ENCODE measurements at places on chromosomes 2 and 18.

- DNase-seq: no peak
These were observed 150.1 kb upstream of the RIOK3 start for GRCh38 chr18:23302851-23303527.

GRCh38 chr2:229127471-229127870 is 143.6 kb downstream of the PID1 start:
- no peak for DNase-seq

DNA sequence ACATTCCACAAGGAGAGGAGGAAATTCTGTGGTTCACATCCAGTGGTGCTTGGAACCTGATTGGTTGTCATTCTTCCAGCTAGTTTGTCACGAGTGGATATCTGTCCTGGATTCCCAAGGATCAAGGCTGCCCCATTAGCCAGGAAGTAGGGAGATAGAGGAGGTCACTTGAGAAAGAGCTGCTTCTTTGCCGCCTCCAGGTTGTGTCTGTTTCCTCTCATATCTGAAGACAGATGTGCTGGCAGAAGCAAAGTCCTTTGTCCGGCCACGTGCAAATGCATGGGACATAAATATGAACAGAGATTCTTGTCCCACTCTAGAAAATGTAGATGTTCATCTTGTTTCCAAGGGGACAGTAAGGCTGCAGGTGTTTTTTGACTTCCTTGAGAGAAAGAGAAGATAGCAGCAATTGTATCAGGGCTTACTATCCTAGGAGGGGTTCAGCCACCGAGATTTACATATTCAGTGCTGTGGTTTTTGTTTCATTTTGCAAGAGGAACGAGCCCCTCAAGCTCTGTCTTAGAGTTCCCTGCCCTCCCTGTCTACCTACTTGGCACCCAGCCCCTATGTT is 174.4 kb downstream of the RPIA start:
- DNase-seq: no peak

GRCh38 chr2:213159768-213160167 is 8.4 kb upstream of the IKZF2 start:
- no peak for DNase-seq

GRCh38 chr2:197800091-197800490 is 4.3 kb upstream of the PLCL1 start:
- DNase-seq: no peak

DNA sequence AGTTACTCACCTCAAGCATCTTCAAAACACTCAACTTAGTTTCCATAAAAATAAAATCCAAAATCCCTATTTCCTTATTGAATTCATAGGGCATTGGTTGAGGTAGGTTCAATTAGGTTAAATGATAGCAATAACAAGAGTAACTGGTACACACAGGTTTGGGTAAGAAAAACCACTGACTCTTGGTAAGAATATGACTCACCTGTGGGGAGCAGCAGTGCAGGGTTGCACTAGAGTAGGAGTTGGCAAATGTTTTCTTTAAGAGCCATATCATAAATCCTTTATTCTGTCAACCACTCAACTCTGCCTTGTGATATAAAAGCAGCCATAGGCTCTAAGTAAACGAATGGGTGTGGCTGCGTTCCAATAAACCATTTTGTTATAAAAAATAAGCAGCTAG is 71.4 kb upstream of the CDH20 start:
- DNase-seq: no peak

- no peak for DNase-seq
These were observed 111.4 kb downstream of the EIPR1 start for GRCh38 chr2:3265981-3266924.

DNA sequence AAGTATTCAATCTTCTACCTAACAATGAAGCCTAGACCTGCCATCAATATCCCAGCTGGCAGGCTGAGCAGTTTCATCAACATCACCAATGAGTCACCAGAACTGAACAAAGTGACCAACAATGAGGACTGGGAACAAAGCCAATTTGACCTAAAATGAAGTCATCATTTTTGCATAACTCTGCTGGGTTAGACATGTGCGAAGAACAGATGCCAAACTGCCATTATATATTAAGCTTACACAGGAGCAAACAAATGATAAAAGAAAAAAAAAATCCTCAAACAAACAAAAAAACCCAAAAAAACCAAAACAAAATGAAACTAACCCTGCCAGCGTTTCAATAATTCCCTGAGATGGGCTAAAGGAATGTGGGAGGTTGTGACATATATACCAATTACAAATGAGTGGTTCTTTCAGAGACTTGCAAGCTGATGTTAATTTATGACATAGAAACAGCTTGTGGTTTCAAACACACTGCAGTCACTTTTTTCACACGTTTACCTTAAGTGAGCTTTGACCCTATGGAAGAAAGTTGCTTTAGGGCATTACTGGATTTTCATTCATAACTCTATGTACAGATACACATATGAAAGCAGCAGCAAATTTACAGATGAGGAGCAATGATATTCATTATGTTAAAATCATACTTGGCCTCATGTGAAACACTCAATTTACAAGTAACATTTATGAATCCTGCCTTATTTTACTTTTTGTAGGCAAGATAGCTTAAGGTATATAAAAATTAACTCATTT is 56.9 kb upstream of the CCDC141 start:
- DNase-seq: no peak

DNA sequence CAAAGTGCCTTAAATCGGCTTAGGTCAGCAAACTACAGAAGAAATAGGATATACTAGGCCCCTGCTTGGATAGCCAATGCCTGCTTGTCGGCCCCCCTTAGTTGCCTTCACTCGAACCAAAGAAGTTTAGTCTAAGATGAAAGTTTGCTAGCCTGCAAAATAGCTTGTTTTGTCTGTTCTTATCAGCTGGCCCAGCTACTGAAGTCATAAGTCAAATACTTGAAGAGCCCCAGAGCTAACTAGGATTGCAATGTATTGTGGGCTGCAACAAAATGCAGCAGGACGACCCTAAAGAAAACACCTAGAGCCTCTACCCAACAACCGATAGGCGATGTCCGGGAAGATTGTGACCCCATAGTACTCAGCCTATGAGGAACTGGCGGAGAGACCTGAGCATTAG is 183.5 kb upstream of the HS6ST1 start:
- no peak for DNase-seq

GRCh38 chr2:100241236-100241635 is 81.1 kb downstream of the LONRF2 start:
- DNase-seq: no peak

GRCh38 chr2:206824993-206825392 is 59.6 kb downstream of the FASTKD2 start:
- DNase-seq: no peak

GRCh38 chr2:176129813-176130146 is 275 bp downstream of the HOXD8 start:
- no peak for DNase-seq

DNA sequence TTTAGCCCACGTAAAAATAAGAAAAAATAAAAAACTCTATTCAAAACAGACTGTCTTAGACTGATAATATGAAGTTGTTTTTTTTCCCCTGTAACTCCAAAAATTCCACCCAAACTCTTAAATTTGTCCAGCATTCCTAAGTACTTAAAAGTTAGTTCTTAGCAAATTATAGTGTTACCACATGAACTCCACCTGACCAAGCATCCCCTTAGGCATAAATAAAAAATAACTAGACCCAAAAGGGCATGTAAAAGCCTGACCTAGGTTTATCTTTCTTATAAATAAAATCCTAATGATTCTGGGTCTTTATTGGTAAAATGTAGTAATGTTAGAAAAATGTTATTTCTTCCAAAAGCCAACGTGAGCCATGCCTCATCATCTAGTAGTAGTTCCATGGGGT is 54.3 kb downstream of the TTC21B start:
- no peak for DNase-seq

GRCh38 chr2:64114063-64114911 is 29.9 kb downstream of the PELI1 start:
- DNase-seq: no peak

GRCh38 chr2:197071790-197072436 is 145.4 kb upstream of the PGAP1 start:
- DNase-seq: no peak

DNA sequence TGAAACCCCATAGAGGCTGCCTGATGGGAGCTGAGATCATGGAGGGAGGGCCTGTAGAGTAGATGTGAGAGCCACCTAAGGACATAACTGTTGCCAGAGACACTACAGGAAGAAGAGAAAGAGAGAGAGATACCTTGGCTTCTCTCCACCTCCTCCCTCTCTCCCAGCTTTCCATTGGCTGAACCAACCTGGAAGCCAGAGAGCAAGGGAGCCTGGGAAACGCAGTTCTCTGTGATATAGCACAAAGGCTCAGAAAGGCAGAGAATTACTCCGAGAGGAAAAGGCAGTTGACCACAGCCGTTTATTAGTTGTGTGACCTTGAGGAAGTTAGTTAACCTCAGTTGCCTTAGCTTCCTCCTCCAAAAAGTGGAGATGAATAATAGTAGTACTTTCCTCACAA is 37.7 kb upstream of the MAT2A start:
- peak; percentile 29 for DNase-seq

DNA sequence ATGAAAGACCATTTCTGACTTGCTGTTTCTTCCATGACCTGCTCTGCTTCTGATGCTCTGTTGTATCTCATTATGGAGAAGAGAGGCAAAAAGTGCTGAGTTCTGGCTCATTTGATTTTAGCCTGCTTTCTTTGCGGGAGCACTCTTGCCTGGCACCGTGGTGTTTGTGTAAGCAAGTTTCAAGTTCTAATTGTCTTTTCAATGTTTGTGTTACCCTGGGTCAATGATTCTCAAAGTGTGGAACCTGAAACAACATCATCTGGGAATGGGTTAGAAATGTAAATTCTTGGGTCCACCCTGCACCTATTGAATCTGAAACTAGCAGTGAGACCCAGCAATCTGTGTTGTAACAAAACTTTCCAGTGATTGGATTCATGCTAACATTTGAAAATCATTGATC is 85.5 kb upstream of the STON1 start:
- DNase-seq: no peak

GRCh38 chr18:9508446-9509025 is 33.2 kb downstream of the RALBP1 start:
- no peak for DNase-seq

GRCh38 chr2:136932700-136933099 is 167.4 kb downstream of the THSD7B start:
- DNase-seq: no peak

DNA sequence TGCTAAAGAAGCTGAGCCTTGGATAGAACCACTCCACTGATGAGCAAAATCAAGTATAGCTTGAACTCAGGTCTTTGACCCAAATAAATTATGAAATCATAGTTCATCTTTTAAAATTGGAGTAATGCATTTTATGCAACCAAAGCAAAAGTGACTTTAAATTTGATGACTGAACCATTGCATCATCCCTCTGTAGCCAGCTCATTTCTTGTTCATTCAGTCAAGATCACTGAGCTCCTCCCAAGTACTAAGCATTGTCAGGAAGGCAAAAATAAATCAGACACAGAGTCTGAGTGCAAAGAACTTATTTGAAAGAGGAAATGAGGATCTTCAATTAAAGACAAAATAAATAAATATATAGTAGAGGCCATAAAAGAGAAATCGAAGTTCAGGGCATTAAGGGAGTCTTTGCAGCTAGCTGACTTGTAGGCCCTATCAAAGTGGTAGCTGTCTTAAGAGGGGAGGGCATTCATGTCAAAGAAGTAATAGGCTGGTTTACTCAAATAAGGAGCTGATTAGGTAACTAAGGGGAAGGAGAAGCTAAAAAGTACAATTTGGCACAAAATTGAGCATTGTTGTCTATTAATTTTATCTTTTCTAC is 411.8 kb downstream of the MTX2 start:
- no peak for DNase-seq

GRCh38 chr18:39296293-39296888 is 1730.8 kb upstream of the CELF4 start:
- DNase-seq: no peak

GRCh38 chr2:1586251-1586922 is 157.9 kb downstream of the PXDN start:
- no peak for DNase-seq

GRCh38 chr18:57901825-57902589 is 98.9 kb upstream of the ATP8B1 start:
- DNase-seq: no peak

- no peak for DNase-seq
These were observed 4.9 kb downstream of the IRS1 start for GRCh38 chr2:226794751-226795171.

GRCh38 chr2:148303161-148303560 is 282.3 kb downstream of the MBD5 start:
- DNase-seq: no peak

- DNase-seq: no peak
These were observed 39.7 kb upstream of the CWC22 start for GRCh38 chr2:180046776-180047175.

DNA sequence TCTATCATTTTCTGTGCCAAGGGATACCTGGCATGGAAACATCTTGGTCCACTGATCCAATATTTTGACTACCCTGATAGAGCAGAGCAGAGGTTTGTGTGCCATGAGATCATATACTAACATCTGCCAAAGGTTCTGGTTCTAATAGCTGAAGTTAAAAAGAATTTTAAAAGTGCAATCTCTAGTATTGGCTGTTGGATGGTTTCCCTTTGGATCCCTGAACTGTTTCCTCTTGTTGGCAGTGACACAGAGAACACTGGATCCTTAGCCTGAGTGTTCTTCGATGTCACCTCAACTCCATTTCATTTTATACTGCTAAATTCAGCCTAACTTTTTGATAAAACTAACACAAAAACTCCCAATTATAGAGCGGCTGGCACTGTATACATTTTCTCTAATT is 169.3 kb upstream of the FBXO11 start:
- DNase-seq: no peak

GRCh38 chr18:43389163-43389562 is 111.9 kb upstream of the SYT4 start:
- no peak for DNase-seq

GRCh38 chr2:151518802-151519201 is 109.1 kb downstream of the RIF1 start:
- no peak for DNase-seq

- DNase-seq: no peak
These were observed 5.1 kb downstream of the PLEKHA3 start for GRCh38 chr2:178485356-178485755.

GRCh38 chr2:126368758-126369157 is 287.2 kb upstream of the GYPC start:
- no peak for DNase-seq

- DNase-seq: no peak
These were observed 107.1 kb downstream of the POLE4 start for GRCh38 chr2:75065402-75066008.

- no peak for DNase-seq
These were observed 165.7 kb upstream of the SLC14A2 start for GRCh38 chr18:45449418-45450227.

DNA sequence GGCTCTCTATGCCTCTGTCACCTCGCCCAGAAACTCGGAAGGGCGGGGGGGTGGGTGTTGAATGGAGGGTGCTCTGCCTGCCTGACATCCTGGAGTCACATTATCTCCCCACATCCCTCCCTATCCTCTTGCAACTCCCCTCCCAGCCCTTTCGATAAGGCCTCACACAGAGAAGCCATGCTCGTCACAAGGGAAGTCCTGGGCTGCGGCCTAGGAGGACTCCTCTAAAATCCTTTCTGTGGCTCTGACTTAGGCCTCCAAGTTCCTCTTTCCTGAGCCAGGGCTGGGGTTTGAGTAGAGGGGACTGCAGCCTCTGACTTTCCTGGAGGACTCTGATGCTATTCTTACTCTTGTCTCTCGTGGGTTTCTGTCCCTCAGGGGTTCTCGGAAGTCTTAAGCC is 75.0 kb upstream of the PKDCC start:
- DNase-seq: no peak

- no peak for DNase-seq
These were observed 20.8 kb downstream of the IMMT start for GRCh38 chr2:86174445-86174844.

- DNase-seq: no peak
These were observed 38.9 kb downstream of the ADCY3 start for GRCh38 chr2:24881158-24881557.
